CD4-positive, alpha-beta memory T cell (primary cell): ENCODE measurements at places on chromosomes 16 and 17.
A peak's percentile ranks its signal among the peaks of the same experiment; 100 is the strongest.

GRCh38 chr17:14015271-14015670 is 54.0 kb upstream of the COX10 start:
- no peak for DNase-seq

DNA sequence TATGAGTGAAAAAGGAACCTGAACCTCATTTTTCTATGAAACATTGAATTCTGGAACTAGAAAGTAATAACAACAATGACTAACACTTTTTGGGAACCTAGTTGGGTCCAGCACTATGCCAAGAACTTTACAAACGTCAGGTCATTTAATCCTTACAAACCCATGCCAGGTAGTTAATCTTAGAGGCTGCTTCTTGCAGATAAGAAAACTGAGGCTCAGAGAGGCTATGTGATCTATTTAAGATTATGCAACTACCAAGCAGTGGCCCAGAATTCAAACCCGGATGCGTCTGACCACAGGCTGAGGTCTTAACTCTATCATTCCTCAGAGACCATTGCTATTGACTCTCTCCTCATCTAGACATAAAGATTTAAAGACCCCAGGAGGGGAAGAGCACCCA is 358.7 kb downstream of the GRIN2A start:
- no peak for DNase-seq

DNA sequence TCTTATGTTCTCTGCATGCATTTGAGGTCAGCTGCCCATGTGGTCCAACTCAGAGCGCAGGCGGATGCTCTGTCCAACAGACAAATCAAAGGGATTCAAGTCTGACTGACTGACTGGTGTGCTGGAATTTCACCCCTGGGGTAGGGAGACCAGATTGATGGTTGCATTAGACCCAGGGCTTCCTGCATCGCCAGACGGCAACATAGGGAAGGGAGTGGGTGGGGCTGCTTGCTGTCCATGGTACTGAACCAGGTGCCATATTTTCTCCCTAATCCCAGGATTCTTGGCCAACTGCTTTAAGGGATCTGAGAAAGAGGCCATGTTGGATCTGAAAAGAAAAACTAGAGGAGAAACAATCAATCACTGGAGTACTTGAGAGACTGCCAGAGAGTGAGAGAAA is 332.0 kb downstream of the XYLT1 start:
- no peak for DNase-seq

DNA sequence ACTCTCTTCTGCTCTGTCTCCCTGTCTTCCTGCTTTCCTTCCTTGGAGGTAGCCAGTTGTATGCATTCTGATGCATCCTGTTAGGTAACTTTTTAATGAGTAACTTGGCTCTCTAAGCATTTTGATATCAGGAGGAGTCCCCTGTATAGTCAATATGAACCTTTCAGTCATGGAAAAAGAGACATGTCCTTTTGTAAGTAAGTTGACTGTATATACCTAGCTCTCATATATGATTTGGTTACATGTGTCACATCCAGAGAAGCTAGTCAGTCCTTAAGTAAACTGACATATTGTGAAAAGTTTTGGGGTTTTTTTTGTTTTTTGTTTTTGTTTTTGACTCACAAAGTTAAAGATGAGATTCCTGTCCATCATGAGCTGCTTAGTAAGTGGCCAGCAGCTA is 18.8 kb downstream of the UTP18 start:
- DNase-seq: no peak

DNA sequence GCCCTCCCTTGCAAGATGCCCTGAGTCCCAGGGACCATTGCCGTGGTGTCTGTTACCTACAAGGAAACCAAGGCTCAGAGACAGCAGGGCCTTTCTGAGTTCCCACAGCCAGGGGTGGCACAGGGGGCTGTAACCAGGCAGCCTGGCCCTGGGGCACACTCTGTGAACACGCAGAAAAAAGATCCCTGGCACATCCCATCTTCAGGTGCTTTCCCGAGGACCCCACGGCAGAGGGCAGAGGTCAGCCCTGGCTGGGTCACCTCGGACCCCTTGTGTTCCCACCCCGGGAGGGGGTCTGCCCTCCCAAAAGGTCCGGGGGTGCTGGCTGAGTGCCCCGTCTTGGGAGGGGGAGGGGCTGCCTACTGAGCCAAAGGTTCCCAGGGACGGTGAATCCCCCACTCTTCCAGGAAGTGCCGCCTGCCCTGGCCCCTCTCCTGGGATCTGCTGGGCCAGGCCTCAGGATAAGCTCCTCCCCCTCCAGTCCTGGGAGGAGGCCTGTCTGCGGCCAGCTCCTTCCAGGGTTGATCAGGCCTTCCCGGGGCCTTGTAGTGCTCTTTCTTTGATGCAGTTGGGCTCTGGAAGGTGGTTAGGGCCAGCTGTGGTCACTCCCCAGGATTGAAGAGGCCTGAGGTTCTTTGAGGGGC is 8.1 kb downstream of the GLIS2 start:
- no peak for DNase-seq

GRCh38 chr17:3497101-3497500 is 21.3 kb downstream of the ASPA start:
- DNase-seq: no peak

GRCh38 chr17:16199093-16199492 is 16.2 kb downstream of the NCOR1 start:
- no peak for DNase-seq

DNA sequence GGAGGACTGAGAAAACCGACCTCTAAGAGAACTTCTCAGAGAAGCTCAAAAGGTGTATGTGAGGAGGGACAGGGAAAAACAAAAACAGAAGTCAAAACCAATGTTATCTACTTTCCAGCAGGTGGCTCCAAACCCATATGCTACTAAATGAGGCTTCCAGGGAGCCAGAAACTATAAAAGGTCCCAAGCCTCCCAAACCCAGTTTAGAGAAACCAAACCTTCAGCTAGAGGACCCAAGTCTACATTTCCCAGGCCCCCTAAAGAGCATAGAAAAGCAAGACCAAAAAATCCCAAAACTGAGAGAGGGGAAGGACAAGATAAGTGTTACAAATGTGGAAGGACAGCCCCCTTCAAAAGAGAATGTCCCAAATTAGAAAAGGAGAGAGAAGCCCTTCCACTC is 3.7 kb downstream of the HPR start:
- DNase-seq: peak; percentile 24

GRCh38 chr17:82154881-82155331 is 56.9 kb upstream of the FASN start:
- no peak for DNase-seq

GRCh38 chr17:40596261-40596919 is 31.1 kb upstream of the CCR7 start:
- no peak for DNase-seq

DNA sequence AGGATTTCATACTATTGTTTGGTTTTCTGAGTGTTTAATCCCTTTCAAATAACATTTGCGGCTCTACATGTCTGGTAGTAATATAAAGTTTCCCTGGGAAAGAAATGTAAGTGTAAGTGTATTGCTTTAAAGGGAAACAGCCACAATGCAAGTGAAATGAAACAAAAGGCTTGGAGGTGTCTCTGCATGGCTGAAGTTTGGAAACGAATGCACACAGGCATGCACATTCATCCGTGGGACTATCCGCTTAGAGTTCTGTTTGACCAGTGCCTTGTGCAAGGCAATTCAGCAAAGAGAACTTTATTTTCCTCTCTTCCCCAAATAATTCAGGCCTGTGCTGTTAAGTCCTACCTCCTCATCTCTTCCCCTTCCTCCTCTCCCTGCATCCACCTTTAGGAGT is 56.1 kb upstream of the MRTFB start:
- no peak for DNase-seq

DNA sequence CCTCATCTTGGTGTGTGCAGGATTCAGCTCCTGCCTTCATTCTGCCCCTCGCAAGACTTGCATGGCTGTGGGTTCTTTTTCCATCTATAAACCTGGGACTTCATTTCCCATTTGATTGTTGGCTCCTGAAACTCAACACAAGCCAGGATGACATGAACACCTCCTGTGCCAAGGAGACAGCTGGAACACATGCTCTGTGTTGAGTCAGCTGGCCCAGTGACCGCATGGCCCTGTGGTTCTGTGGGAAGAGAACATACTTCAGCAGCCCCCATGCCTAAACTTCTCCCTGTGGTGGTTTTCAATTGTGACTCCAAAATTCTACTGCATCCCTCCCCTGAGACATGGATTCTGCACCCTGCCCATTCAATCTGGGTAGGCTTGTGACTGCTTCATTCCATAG is 57.9 kb upstream of the FOXF1 start:
- no peak for DNase-seq

GRCh38 chr17:67619555-67619954 is 98.2 kb upstream of the NOL11 start:
- DNase-seq: no peak

DNA sequence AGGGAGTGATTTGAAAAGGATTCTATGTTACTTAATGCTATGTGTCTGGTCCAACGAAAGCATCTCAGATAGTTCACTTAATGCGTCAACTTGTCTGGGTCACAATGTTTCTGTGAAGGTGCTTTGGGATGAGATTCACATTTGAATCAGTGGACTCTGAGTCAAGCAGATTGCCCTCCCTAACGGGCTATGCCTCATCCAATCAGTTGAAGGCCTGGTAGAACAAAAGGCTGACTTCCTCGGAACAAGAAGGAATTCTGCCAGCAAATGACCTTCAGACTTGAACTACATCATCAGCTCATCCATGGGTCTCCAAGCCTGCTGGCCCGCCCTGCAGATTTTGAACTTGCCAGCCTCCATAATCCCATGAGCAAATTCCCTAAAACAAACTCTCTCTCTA is 15.2 kb downstream of the EMP2 start:
- no peak for DNase-seq

GRCh38 chr17:67679225-67679624 is 38.5 kb upstream of the NOL11 start:
- DNase-seq: no peak

DNA sequence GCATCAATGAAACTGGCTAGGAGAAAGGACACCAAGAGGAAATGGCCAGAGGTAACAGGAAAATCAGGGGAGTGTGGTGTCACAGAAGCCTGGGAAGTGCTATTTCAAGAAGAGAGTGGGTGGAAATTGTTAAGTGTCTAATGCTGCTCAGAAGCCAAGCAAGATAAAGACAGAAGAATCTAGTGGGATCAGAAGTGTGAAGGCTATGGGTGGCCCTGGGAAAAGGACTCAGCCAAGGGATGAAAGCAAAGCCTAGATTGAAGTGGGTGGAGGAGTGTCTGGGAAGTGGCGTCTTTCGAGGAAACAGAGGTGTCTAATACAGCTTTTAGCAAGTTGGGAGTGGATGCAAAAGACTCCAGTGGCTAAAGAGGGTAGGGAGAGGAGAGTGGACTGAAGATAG is 13.4 kb downstream of the PDZD9 start:
- DNase-seq: no peak

GRCh38 chr17:1413281-1413791 is 13.3 kb upstream of the YWHAE start:
- DNase-seq: no peak

DNA sequence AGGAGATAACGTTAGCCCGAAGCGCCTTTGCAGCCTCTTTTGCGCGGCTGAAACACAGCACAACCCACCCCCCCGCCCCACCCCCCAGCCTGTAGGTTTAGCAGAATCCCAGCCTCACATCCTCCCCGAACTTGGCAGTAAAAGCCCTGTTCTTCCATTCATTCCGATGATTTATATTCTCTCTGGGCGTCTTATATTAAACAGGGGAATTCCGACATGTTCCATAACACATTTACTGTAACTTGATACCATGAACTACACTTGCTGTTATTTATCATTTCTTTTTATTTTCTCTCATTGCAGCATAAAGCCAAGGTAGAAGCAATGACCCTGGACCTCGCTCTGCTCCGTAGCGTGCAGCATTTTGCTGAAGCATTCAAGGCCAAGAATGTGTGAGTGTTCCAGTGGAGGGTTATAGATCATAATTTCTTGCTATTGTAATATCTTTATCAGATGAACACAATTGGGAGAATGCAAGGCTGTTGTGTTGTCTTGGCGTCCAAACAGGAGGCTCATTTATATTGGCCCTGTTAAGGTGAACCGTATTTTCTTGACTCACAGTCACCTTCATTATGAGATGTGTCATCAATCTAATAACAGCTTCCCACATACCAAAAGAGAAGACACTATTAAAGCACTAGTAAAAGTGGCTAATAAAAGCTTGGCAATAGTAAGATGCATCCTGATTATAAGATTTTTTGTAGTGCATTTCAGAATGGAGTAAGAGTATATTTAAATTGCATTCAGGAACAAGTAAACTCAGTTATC is 287.3 kb downstream of the WWOX start:
- no peak for DNase-seq

DNA sequence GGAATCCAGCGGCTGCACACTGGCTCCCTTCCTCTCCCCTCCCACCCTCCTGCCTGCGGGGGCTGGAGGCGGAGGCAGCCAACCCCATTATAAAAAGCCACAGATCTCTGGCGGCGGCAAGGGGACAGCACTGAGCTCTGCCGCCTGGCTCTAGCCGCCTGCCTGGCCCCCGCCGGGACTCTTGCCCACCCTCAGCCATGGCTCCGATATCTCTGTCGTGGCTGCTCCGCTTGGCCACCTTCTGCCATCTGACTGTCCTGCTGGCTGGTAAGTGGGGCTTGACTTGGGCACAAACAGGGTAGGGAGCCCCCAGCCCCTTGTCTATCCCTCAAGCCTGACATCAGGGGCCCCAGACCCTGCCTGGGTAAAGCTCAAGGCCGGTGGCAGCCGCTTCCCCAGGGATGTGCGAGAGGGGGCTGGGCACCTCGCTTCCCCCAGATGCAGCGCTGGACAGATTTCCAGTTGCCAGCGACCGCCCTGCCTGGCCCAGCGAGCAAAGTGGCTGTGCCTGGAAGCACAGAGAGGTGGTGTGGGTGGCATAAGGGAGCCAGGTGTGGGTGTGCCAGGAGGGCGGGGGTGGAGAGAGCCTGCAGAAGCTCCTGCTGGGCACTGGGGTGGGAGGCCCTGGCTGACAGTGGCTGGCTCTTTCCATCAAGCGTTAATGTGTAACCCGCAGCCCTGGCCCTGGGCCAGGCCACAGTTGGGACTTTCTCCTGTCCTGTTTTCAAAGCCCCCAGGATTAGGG is at the start of gene CX3CL1:
TSS of gene CX3CL1 (plus strand) at position 119 of the 745 bp plus-strand sequence. CDS start at position 198, 79 bp downstream.
- DNase-seq: no peak

GRCh38 chr17:80106751-80107150 is 5.4 kb downstream of the GAA start:
- DNase-seq: no peak
